ENCODE measurements at places on chromosomes 5 and 9.

DNA sequence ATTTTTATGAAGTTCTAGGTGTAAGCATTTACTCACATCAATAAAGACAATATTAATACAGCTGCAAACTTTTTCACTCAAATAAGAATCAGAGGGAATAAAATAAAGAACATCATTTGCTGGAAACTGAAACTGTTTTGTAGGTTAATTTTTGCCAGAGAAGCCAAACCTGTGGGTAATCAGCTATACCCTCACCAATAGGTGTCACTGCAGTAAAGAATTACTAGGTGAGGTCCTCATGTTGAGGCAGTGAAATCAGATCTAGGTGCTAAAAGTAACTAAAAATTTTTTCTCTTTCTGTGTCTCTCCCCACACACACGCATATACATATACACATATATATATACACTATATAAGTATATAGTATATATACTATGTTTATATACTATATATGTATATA, 1016.3 kb upstream of the SEMA6A start:
- DNase-seq: no peak

- no peak for DNase-seq
These were observed 10.5 kb upstream of the NKX2-5 start for GRCh38 chr5:173245319-173246134.

- DNase-seq: no peak
These were observed 353.1 kb upstream of the IRX2 start for GRCh38 chr5:3104429-3105060.

DNA sequence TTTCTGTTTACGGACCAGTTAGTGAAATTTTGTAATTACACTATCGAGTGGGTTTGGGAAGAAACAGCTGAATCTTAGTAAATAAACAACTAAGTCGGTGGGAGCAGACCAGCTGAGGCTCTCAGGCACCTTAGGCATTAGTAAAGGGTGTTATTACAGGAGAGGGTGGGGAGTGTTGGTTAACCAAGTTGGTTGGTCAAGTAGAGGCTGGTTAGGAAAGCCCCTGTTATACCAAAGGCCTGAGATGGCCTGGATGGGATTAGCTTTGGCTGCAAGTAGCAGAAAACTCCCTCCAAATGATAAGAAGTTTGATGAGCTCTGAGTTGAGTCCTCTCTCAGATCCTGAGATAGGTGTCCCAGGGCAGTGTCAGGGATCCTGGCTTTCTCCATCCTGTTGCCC, 81.3 kb downstream of the PPARGC1B start:
- no peak for DNase-seq

GRCh38 chr5:79876456-79876855, 114.6 kb downstream of the MTX3 start:
- DNase-seq: no peak

- DNase-seq: no peak
These were observed 13.5 kb upstream of the FAM120A start for GRCh38 chr9:93437996-93438395.
